ENCODE measurements at places on chromosomes 12 and 14. TPM values are rescaled to one million over a fixed set of nuclear protein-coding genes. Genes with fewer than 3 reads are reported as not detected.
A peak's percentile ranks its signal among the peaks of the same experiment; 100 is the strongest.

DNA sequence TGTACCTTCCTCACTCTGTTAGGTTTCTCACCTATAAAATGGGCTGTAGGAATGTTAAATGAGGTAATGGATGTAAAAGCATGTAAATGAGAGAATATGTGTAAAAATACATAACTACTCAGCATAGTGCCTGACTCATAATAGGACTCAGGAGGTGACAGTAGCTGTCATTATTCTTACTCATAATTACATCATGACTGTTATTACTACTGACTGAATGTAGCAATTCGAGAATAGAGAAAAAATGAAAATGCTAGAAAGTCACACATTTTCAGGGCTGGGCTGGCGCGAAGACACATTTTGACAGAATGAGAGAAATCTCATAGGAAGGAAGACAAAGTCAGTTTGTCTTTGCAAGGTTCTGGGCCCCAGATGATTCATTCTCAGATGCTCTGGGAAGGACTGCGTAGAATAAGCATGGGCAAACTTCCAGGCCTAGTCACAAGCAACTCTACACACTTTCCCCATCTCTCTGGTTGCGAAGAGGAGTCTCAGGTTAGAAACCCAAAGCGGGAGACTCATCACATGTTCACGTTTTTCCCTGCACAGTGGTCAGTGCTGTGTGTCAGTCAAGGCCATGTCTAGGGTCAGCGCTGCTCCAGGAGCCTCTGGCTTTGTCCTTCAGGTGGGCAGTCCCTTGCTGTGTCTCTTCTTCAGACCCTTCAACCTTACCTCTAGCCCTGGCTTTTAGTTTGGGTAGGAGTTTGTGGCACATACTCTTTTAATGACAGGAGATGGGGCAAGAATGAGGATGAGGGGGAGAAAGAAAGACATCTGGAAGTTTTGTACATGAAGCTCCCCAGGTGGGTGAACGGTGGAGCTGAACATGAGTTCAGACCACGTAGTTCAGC, 8.4 kb downstream of the GPRC5A start:
- DNase-seq: peak; percentile 95

DNA sequence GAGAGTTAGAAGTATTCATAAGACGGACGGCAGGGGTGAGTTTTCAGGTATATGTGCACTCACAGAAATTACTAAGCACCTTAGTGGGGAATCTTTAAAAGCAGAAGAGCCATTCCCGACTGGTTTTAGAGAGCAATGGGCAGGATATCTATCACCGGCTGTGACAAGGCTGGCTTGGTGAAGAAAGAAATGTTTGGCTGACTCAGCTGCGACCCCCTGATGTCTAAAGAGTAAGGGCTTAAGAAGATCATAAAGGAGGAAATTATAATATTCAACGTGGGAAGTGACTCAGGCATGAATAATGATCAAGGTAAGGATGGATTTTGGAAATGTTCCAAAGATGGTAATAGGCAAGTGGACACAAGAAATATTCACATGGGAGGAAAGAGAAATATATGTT, 407.6 kb downstream of the TMEM132D start:
- DNase-seq: no peak

DNA sequence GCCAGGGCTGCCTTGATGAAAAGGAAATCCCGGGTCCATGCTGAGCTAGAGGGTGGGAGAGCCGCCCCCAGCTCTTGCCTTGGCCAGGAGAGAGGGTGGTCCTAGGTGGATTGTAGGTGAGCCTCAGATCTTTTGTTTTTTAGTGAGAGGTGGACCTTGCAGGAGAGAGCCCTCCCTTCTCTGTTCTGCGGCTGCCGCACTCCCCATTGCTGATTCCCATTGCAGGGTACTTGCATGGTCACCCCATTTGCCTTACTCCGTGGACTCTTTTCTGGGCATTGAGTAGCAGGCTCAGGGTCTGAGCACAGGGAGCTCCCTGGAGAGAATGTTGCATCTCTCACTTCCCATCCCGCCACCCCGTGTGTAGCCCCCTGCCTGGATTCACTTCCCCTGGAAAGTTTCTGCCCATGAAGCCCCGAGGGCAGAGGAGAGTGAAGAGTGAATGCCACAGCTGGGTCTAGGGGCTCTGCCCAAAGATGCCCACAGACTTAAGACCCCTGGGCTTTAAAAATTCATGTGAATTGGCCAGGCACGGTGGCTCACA, 10.2 kb downstream of the VASH1 start:
- no peak for DNase-seq

DNA sequence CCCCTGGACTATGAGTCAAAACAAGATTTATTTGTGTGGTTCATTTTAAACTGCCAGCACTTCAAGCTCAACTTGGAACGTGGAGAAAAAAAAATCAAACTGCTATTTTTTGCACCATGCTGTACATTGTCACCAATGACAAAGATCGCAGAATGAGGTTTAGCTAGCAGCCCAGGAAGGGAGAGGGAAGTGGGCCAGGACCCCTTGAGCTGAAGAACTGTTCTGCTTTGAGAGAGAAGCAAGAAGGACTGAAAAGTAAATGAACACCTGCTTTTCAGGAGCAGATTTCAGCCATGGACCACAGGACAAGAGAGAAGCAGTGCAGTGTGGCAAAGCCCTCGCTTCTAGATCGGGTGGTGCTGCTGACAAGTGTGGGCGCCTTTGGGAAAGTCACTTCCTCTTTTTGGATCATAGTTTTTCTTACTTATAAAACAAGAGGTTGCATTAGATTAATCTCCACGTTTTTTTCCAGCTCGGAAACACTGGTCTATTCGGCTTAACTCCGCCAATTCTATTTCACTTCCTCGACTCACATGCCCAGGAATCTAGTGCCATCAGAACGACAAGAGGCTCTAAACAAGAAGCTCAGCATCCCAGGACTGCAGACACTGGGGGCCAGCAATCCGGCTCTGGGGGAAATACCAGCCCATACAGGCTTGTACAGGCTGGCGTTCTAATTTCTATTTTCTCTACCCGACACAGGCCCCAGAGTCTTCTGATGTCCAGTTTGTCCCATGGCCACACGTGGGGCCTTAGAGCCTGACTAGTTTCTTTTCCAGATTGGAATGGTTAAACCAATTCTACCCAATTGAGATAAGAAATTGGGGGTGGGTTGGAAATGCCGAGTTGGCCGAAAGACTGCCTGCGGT, 129.9 kb downstream of the CRACR2A start:
- DNase-seq: no peak

DNA sequence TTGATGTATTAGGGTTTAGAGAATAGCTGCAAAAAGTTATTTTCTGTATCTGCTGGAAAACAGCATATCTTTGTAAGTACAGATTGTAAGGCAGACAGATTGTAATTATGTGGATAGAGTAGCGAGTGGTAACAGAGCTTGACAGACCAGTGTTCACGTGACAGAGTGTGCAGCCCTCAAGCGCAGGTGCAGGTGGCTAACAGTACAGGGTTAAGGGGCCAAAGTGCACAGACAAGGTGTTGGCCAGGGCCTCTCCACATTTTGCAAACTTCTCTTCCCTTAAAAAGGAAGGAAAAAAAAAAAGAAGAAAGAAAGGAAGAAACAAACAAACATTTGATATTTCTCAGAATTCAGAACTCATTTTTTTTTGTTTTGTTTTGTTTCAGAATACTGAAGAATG, 25.2 kb upstream of the KLHL42 start:
- no peak for DNase-seq

- DNase-seq: peak; percentile 77
Observed at GRCh38 chr12:46983959-46984841, 95.2 kb upstream of the PCED1B start.

DNA sequence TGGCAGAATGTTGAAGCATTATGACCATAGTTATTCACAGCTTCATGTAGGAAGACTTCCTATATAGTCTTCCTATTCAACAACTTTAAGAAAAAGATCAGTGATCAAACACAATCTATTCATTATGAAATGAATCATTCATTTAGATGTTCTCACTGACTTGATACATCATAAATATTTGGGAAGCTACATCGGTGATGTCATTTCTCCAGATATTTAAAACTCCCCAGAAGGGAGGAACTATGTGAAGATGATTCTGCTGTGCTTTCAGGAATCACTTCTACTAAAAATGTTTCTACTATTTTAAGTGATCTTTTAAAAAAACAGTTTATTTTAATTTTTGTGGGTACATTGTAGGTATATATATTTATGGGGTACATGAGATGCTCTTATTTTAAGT, 316.4 kb downstream of the BCAT1 start:
- no peak for DNase-seq

GRCh38 chr12:98418357-98419075, 96.9 kb upstream of the TMPO start:
- DNase-seq: peak; percentile 91

- no peak for DNase-seq
Observed at GRCh38 chr12:65051218-65051617, 69.9 kb downstream of the WIF1 start.

The OAS3 gene
- 238 TPM for total RNA-seq

The PYGL gene
- 75.8 TPM for total RNA-seq

The SERPINA3 gene
- total RNA-seq: 0.15 TPM

The GDF3 gene
- not detected for total RNA-seq

The DCN gene
- total RNA-seq: 16.5 TPM

The ETNK1 gene
- 12.1 TPM for total RNA-seq
